Activated naive CD4-positive, alpha-beta T cell treated with anti-CD3 and anti-CD28 coated beads for 36 hours (primary cell): ENCODE measurements at places on chromosomes 2 and 18.

GRCh38 chr2:139353874-139354273, 573.7 kb upstream of the NXPH2 start:
- no peak overlapping the region for H3K27ac ChIP-seq
- no peaks in the 10 kb centered on the region for H3K27me3 ChIP-seq
- DNase-seq: no peak

GRCh38 chr2:136242100-136242499, 124.2 kb upstream of the CXCR4 start:
- peaks cover 37% of the 10 kb centered on the region for H3K4me1 ChIP-seq
- H3K4me3 ChIP-seq: no peak overlapping the region
- no peak overlapping the region for H3K27ac ChIP-seq
- H3K27me3 ChIP-seq: no peaks in the 10 kb centered on the region

GRCh38 chr18:30093376-30093775, 949.2 kb downstream of the DSC3 start:
- no peak overlapping the region for H3K27ac ChIP-seq
- DNase-seq: no peak
- no peaks in the 10 kb centered on the region for H3K4me1 ChIP-seq
- H3K27me3 ChIP-seq: no peaks in the 10 kb centered on the region

- H3K36me3 ChIP-seq: no peaks in the 10 kb centered on the region
- peak; percentile 12 for DNase-seq
- H3K4me1 ChIP-seq: peaks cover 8% of the 10 kb centered on the region
- no peaks in the 10 kb centered on the region for H3K27me3 ChIP-seq
- H3K4me3 ChIP-seq: no peak overlapping the region
These were observed 5.0 kb upstream of the CHST10 start for GRCh38 chr2:100422320-100423055.

- no peaks in the 10 kb centered on the region for H3K27me3 ChIP-seq
- no peak overlapping the region for H3K27ac ChIP-seq
- no peak for DNase-seq
- no peaks in the 10 kb centered on the region for H3K36me3 ChIP-seq
- no peak overlapping the region for H3K4me3 ChIP-seq
These were observed 184.4 kb upstream of the DOK6 start for GRCh38 chr18:69216321-69216720.

DNA sequence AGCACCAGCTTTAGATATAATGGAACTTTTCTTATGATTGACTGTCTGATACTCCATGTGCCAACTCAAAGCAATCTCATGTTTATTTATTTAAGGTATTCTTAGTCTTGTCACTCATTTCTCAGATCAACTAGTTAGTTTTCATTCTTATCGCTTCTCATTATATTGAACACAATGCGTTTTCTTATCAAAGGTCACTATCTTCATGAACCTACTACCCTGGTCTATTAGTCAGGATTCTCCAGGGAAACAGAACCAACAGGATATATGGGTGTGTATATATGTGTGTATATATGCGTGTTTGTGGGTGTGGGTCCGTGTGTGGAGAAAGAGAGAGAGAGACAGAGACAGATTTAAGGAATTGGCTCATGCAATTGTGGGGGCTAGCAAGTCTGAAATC, 619.9 kb downstream of the ZEB2 start:
- H3K4me1 ChIP-seq: peaks cover 12% of the 10 kb centered on the region
- no peak overlapping the region for H3K4me3 ChIP-seq
- DNase-seq: no peak
- H3K36me3 ChIP-seq: no peaks in the 10 kb centered on the region
- peaks cover 10% of the 10 kb centered on the region for H3K27me3 ChIP-seq

GRCh38 chr2:64796926-64797325, 143.2 kb upstream of the SERTAD2 start:
- H3K4me3 ChIP-seq: no peak overlapping the region
- DNase-seq: no peak
- H3K4me1 ChIP-seq: no peaks in the 10 kb centered on the region
- H3K27me3 ChIP-seq: no peaks in the 10 kb centered on the region
- H3K36me3 ChIP-seq: no peaks in the 10 kb centered on the region
- no peak overlapping the region for H3K27ac ChIP-seq

DNA sequence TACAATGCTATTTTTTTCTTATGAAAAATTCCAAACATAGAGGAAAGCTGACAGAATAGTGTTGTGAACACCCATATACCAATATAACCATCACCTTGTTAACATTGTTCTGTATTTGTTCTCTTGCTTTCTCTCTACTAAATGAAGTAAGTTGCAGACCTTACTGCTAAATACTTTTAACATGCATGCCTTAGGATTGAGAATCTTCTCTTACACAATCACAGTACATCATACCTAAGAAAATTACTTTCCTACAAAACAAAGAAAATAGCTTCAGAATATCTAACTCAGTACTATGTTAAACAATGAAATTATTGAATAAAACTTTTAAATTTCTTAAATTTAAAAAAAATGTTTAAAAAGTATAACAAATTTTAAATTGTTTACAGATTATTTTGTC, 136.5 kb downstream of the UBR3 start:
- no peak overlapping the region for H3K4me3 ChIP-seq
- no peaks in the 10 kb centered on the region for H3K4me1 ChIP-seq
- H3K27ac ChIP-seq: no peak overlapping the region
- H3K36me3 ChIP-seq: peaks cover 39% of the 10 kb centered on the region

GRCh38 chr2:132937629-132938028, 267.6 kb upstream of the LYPD1 start:
- DNase-seq: no peak
- H3K4me1 ChIP-seq: no peaks in the 10 kb centered on the region
- no peak overlapping the region for H3K27ac ChIP-seq
- H3K36me3 ChIP-seq: no peaks in the 10 kb centered on the region

GRCh38 chr18:60656553-60656952, 284.0 kb upstream of the MC4R start:
- no peak for DNase-seq
- H3K36me3 ChIP-seq: no peaks in the 10 kb centered on the region
- H3K27me3 ChIP-seq: no peaks in the 10 kb centered on the region
- no peak overlapping the region for H3K4me3 ChIP-seq

GRCh38 chr18:5297597-5297996, 2.1 kb upstream of the ZBTB14 start:
- no peak for DNase-seq
- peaks cover 6% of the 10 kb centered on the region for H3K36me3 ChIP-seq
- H3K27me3 ChIP-seq: peaks cover 2% of the 10 kb centered on the region
- no peak overlapping the region for H3K27ac ChIP-seq

- H3K4me1 ChIP-seq: no peaks in the 10 kb centered on the region
- H3K27me3 ChIP-seq: no peaks in the 10 kb centered on the region
- DNase-seq: no peak
- no peak overlapping the region for H3K27ac ChIP-seq
- H3K36me3 ChIP-seq: no peaks in the 10 kb centered on the region
These were observed 946.9 kb upstream of the SOX11 start for GRCh38 chr2:4745056-4745991.

DNA sequence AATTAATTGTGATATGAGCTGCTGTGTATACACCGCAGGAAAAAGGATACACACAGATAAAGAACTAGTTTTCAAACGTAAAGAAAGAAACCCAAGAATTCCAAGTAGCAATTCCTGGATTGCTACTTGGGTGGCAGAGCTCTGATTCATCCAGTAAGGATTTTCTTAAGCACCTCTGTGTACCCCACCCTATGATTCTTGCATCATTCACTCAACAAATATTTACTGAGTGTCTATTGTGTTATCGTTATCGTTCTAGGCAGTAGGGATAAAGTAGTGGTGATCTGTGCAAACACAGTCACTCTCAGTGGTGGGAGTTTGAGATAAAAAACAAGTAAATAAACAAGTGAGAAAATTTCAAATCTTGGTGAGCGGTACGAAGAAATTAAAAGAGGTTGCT, 4.9 kb upstream of the TMEM200C start:
- peaks cover 2% of the 10 kb centered on the region for H3K4me1 ChIP-seq
- no peak for DNase-seq
- H3K36me3 ChIP-seq: no peaks in the 10 kb centered on the region
- H3K27ac ChIP-seq: no peak overlapping the region
- peaks cover 54% of the 10 kb centered on the region for H3K27me3 ChIP-seq

DNA sequence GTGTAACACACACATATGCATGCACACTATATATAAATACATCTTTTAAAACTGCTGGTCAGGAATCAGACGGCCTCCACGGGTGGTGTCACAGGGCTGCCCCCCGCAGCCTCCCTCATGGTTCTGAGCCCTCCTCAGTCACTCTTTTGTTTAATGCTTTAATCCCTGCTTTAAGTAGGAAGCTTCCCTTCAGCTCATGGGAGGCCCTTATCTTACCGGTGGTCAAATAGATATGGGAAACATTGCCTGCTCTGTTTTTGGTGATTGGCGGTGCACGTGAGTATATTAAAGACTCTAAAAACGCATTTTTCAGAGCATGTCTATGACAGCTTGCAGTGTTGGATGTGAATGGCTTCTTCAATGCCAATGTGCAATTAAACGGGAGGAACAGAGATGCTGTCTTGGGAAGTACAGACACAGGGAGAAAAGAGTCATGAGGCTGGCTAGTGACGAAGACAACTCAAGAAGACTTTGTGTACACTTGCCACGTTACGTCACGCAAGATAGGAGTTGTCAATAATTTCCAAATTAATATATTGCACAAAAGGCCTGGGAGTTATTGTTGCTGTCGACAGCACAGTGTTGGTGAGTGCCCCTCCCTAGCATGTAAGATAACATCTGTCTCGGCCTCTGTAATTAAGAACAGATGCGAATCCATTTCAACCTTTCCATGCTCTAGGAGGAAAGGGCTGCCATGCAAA, 23.3 kb downstream of the GNLY start:
- H3K4me1 ChIP-seq: peaks cover 5% of the 10 kb centered on the region
- H3K27me3 ChIP-seq: no peaks in the 10 kb centered on the region
- H3K36me3 ChIP-seq: no peaks in the 10 kb centered on the region
- no peak overlapping the region for H3K4me3 ChIP-seq
- DNase-seq: no peak

DNA sequence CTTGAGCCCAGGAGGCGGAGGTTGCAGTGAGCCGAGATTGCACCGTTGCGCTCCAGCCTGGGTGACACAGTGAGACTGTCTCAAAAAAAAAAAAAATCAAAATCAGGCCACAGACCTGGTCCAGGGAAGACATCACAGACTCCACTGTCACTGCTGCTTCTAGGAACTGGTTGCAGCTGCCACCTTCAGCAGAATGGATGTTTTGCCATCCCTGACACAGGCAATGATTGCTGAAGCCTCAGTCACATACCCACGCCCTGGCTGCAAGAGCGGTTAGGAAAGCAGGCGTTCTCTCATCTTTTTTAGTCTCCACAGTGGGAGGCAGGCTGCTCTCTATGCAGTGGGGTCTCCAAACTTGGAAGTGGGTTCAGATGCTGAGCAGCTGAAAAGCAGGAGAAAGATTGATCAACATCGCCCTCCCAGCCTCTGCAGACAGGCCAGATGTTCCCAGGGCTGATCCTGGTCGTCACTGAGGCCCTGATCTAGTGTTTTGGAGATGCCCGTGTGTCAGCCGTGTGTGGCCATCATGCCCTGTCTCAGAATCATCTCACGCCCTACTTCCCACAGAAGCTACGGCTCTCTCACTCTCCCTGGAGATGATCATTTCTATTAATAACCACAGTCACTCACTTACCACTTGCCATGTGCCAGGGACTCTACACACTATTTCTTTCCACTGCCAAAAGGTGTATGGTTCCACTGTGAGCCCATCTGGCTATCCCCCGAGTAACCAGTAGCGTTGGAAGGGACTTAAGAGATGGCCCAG, 91.8 kb downstream of the PLB1 start:
- H3K27ac ChIP-seq: no peak overlapping the region
- no peaks in the 10 kb centered on the region for H3K36me3 ChIP-seq
- DNase-seq: no peak
- no peak overlapping the region for H3K4me3 ChIP-seq

DNA sequence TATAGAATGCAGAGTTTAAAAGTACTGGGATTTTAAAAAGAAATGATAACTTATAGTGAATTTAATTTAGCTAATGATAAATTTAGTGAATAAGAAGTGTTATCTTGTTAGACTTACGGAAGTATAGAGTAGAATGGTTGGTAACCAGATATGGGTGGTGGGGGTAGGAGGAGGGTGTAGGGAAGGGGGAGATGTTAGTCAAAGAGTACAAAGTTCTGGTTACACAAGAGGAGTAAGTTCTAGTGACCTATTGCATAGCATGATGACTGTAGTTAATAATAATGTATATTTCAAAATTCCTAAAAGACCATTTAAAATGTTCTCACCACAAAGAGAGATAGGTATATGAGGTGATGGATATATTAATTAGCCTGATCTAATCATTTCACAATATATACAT, 184.8 kb upstream of the STON1 start:
- no peaks in the 10 kb centered on the region for H3K27me3 ChIP-seq
- peaks cover 36% of the 10 kb centered on the region for H3K36me3 ChIP-seq
- DNase-seq: no peak
- H3K27ac ChIP-seq: no peak overlapping the region
- H3K4me1 ChIP-seq: peaks cover 36% of the 10 kb centered on the region

GRCh38 chr2:222738809-222739208, 67.4 kb downstream of the MOGAT1 start:
- peaks cover 33% of the 10 kb centered on the region for H3K27me3 ChIP-seq
- peak; percentile 12 for DNase-seq
- no peak overlapping the region for H3K4me3 ChIP-seq

- H3K36me3 ChIP-seq: peaks cover 12% of the 10 kb centered on the region
- H3K27me3 ChIP-seq: no peaks in the 10 kb centered on the region
- no peak overlapping the region for H3K27ac ChIP-seq
These were observed 136.3 kb upstream of the SLC39A10 start for GRCh38 chr2:195520671-195521155.

DNA sequence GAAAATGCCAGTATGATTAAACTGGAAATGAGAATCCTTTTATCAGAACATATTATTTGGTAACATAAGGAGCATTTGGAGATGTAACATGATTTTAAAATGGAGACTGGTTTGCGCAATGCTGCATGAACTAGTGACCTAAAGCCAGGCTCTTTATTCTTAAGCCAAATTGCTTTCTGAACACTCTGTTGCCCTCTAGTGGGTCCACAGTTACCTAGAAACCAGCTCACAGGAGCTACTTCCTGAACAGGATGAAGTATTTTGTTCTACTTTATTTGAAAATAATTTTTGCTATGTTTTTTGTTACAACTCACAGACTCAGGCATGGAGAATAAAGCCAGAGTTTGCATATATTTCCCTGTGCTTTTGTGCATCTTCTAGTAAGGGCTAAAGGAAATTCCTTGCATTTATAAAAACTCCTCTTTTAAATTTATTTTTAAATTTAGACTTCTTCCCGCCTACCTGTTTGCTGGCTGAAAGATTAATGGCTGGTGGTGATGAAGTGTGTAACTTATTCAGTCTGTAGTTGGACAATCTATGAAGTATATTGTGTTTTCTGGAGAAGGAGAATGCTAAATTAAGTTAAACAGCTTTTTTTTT, 146.7 kb downstream of the PARD3B start:
- no peaks in the 10 kb centered on the region for H3K36me3 ChIP-seq
- H3K27ac ChIP-seq: no peak overlapping the region
- peaks cover 7% of the 10 kb centered on the region for H3K4me1 ChIP-seq

GRCh38 chr2:121297217-121297830, 12.3 kb upstream of the TFCP2L1 start:
- no peak overlapping the region for H3K4me3 ChIP-seq
- H3K27me3 ChIP-seq: peaks cover 9% of the 10 kb centered on the region
- no peak for DNase-seq
- H3K4me1 ChIP-seq: no peaks in the 10 kb centered on the region
